ENCODE measurements at places on chromosomes 4 and X.

DNA sequence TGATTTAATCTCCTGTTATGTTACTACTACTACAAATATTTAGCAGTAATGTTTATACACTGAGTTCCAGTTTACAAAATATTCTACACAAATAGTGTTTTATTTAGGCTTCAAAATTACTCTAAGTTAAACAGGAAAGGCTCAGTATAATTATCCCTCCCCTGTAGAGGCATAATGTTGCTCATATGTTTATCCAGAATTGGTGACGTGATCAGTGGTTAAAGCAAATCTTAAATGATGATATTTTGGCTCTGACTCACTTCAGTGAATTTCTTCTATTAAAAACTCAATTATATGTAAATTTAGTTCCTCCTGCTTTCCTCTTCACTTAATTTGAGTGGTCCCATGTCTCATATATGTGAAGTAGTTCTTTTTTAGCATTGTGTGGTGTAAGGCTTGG lies 438.5 kb downstream of the ADGRL3 start:
- no peak for DNase-seq

GRCh38 chr4:175705407-175705806 lies 106.7 kb downstream of the GPM6A start:
- DNase-seq, result no peak

DNA sequence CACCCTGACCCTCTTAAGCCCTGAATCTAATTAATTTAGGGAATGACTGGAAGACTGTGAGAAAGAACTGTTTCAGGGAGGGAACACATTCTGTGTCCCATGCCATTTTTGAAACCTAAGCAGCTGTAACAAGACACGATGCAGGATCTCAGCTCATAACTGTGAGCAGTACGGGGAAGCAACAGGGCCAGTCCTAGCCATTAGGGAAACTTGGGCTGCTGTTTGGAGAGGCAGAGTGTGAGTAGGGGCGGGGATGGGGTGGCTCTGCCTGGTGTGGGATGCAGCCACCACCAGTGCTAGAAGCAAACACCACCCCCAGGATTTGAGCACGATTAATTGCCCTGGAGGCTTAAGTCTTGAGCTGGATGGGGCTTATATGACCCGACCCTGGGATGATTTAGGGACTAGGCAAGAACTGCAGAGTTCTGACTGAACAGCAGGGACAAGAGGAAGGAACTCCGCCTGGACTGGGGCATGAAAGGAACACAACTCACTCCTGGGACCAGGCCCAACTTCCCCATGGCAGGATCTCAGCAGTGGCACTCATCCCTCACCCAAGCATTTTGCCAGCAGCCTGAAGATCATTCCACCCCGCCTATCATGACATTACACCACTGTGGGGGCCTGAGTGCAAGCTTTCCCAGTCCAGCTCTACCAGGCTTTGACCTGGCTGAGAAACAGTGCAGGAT lies 43.1 kb downstream of the ATRX start:
- DNase-seq, result no peak

DNA sequence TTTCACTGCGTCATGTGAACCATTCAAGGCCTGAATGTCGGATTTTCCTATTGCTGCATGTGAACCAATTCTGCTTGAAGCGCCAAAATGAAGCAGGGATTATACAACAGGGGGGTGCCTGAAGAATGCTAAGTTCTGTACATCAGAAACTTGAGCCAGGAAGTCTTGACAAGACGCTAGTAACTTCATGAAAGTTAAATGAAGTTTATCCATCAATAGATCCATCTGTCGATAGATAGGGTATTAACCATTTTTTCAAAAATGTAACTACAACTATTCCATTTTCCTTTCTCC lies 590 bp upstream of the NAF1 start:
- DNase-seq, result no peak

- DNase-seq, result no peak
Observed at GRCh38 chr4:56768763-56769162, 52.7 kb downstream of the SPINK2 start.
